ENCODE measurements at places on chromosomes 2 and 18.

- no peak for DNase-seq
These were observed 31.9 kb downstream of the PPP4R3B start for GRCh38 chr2:55585451-55586080.

GRCh38 chr2:67290451-67291290 is 106.5 kb upstream of the ETAA1 start:
- DNase-seq, result no peak

DNA sequence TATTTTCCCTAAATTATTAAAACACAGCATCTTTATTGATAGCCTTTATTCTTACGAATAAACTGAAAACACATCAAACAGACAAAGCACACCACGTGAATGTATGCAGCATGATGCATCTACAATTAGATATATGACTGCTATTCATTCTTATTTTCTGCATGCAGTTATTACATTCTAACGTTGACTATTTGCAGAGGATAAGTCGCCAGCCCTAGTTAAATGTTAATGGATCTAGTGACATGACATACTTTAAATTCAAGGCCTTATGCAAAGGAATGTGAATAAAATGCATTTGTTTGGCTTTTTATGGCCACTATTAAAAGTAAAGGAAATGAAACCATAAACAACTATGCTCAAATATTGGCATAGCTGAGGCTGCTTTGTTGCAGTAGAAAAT is 172.4 kb downstream of the MAP2 start:
- DNase-seq, result no peak

- peak; percentile 29 for DNase-seq
These were observed 1076.3 kb downstream of the RPIA start for GRCh38 chr2:89767572-89768435.

DNA sequence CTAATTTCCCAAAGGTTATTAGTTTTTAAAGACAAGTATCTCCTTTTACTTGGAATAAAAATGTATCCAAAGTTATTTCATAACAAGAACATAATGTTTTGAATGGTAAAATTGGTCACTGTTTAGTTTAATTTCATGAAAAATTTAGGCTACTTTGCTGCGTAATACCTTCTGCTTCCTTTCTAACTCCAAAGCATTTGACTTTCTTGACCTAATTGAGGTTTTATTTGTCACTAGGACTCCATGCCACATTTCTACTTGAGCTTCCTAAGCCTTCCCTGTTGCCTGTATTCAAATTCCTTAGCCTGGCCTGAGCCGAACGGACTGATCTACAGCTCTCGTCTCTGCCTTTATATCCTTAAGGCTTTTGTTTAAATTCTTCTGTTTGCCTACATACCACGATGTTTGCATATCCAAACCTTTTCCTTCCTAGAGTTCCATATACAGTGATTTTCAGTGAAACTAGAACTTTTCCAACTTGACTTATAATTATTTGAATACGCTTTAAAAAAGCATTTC is 25.1 kb downstream of the ARMC9 start:
- DNase-seq, result no peak

GRCh38 chr2:176535467-176536113 is 266.3 kb downstream of the MTX2 start:
- DNase-seq, result no peak

DNA sequence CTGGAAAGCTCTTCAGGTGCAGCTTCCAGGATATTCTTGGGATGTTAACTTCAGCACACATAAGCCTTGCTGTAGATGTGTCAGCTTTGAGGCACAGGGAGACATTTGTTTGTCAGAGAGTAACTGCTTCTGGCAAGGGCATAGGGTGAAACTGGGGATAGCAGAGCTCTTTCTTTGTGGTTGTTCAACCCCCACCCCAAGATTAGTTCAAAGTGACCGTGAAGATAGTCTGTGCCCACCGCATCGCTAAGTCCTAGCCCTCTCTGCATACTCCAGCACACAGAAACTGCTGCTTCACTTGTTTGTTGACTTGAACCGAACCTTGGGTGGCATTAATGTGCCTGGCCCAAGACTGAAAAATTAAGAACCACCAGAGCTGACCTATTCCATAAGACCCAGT is 1.4 kb downstream of the SLC14A1 start:
- DNase-seq, result no peak

- no peak for DNase-seq
These were observed 289.0 kb upstream of the STON1 start for GRCh38 chr2:48240912-48241311.

DNA sequence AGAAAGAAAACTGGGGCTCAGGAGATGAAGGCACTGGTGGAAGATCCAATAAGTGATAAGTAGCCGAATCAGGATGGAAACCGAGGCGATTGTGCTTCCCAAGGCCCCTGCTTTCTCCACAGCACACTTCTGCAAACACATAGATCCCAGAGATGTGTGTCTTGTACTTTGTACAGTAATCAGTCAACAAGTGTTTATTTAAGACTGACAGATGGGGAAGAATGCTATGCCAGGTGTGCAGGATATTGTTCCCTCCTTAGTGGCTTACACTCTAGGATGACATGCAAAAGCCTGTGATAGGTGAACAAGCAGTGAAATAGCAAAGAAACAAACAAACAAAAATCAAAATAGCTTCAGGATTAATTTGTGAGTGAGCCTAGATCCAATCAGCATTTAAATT is 116.6 kb downstream of the ACTR3 start:
- no peak for DNase-seq
